ENCODE measurements at places on chromosomes 3 and 15.

- DNase-seq, result no peak
Observed at GRCh38 chr3:100124201-100124761, 10.0 kb upstream of the FILIP1L start.

GRCh38 chr15:95715906-95716656, 614.4 kb upstream of the NR2F2 start:
- DNase-seq, result no peak

GRCh38 chr3:174156200-174156599, 702.9 kb upstream of the NAALADL2 start:
- no peak for DNase-seq

DNA sequence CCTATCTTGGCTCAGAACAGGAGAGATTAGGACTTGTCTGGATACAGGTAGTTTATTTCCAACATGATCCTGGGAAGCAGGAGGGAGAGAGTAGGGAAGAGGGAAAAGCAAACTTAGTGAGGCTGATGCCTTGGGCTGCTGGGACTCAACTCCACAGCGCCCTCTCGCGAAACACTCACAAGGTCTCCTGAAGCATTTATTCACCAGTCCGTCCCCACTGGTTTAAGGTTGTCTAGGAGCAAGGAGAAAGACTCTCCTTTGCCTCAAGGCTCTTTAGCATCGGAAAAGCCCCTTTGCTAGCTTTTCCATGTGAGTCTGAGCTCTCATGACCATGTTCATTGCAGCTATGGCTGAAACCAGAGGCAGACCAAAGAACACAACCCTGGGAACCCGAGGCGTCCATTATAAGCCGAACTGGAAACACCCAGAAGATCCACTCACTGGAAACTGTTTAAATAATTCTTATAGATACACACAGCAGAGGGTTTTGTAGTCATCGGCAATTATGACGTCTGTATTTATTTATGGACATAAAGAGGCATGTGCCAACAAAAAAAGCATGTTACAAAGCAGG, 244.5 kb downstream of the CD47 start:
- DNase-seq, result peak; percentile 79

GRCh38 chr3:196246612-196247308, 30.4 kb downstream of the SLC51A start:
- DNase-seq, result peak; percentile 18

GRCh38 chr15:56732135-56732885, 999 bp downstream of the ZNF280D start:
- DNase-seq, result peak; percentile 35

DNA sequence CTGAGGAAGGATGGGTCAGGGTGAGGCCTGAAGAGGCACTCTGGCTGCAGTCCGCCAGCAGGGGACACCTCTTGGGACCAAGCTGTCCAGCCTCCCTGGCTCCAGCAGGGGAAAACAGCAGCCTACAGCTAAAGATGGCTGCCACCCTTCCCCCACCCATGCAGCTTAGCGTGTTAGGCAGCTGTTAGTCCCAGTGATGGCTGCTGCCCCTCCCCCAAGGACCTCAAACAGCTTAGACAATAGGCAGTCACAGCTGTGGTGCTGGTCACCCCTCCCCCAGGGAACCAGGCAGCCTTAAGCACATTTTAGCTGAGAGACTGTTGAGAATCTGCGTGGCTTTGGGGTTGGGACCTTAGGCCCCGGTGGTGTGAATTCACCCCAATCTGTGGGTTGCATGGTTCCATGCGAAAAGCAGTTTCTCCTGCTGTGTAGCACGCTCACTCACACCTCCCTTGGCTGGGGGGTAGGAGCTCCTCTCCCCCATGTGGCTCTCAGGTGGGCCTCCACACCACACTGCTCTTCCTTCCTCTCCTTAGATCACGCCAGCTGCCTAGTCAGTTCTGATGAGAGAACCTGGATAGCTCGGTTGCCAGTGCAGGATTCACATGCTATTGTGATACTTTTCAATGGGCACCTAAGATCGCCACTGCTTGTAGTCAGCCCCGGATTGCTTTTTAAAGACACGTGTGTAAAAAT, 140.5 kb upstream of the CADPS start:
- DNase-seq, result no peak

DNA sequence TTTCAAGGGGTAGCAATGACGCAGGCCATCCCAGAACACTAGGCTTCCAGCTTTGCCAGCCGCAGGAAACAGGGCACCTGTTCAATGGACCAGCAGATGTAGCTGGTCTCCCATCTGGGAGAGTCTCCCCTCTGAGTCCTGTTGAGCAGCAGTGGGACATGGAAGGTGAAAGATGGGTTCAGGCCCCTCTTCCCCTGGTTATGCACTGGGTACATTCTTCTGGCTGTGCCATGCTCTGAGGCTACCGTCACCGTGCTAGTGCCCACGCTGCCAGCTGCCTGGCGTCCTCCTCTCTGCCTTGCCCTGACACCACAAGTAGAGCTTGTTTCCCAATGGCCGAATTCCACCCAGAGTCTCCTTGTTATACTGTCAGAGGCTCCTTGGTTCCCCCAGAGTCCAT, 63.1 kb downstream of the TLE3 start:
- DNase-seq, result no peak

GRCh38 chr15:42082823-42083604, 11.3 kb downstream of the PLA2G4D start:
- no peak for DNase-seq

- DNase-seq, result no peak
Observed at GRCh38 chr3:144815655-144816054, 844.0 kb downstream of the DIPK2A start.

GRCh38 chr3:155594526-155595187, 150.2 kb downstream of the PLCH1 start:
- peak; percentile 14 for DNase-seq
